Caco-2 (cell line): ENCODE measurements at places on chromosomes 2 and 18.

GRCh38 chr2:72325592-72326422 lies 178.1 kb upstream of the CYP26B1 start:
- peak; percentile 66 for DNase-seq

- peak; percentile 60 for DNase-seq
Measured at GRCh38 chr2:207768168-207768865, 1.4 kb downstream of the FZD5 start.

DNA sequence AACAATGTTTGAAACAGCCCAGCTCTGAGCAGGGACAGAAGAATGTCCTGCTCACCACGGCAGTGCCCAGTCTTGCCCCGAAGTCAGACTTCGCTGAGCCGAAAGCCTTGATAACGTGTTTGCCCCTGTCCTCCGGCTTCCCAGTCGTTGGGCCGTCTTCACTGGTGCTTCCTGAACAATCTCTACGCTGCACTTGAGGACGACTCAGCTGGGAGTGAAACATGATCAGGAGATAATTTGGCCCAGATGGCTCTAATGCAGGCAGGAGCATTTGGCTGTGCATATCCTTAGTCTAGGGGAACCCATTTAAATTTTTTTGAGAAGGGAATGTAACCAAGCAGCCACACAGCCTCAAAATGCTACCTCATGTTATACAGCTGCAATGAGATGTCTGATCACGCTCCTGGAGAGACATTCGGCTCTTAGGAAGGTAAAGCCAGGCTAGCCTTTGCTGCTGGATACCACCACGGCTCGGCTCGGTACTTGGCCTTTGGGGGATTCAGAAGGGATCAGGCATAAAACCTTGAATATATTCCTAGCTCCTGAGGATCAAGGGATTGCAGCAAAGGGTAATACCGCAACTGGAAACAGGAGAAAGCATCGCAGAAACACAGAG lies 43.6 kb downstream of the FECH start:
- no peak for DNase-seq

DNA sequence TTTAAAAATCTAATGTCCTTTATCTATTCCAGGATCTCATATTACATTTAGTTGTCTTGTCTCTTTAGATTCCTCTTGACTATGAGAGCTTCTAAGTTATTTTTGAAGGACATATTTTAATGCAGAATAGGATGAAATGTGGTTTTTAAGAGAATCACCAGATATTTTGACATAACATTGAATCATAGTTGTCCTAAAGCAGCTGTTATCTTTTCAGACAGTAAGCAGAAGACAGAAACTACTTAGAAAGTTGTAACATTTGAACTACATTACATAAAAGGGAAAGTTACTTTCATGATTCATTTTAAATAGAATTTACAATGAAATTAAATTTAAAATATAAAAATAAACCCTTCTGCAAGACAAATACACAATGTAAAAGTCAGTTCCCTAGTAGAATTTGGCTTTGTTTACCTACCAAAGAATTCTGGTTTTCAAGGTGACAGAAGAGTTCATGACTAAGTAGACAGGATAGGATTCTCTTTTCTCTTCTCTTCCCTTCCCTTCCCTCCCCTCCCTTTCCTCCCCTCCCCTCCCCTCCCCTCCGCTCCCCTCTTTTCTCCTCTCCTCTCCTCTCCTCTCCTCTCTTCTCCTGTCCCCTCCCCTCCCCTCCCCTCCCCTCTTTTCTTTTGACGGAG lies 186.0 kb downstream of the DIS3L2 start:
- DNase-seq: no peak

GRCh38 chr2:224038049-224038829 lies 847 bp downstream of the SERPINE2 start:
- peak; percentile 53 for DNase-seq

DNA sequence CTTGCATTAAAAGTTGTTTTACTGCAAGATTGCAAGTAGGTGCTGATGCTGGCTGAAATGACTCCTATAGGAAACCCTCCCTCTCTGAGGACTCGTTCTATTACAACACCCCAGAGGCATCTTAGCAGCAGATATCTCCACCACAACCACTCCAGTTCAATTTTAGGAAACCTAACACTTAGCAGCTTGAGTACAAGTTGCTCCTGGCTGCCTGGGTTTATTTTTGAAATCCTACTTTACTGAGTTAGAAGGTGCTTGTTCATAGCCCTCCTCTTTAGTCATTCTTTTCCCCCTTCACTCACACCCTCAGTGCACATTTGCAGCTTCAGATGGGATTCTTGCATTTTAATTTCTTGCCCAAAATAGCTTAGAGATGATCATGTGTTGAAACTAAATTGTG lies 111.5 kb downstream of the MTCL1 start:
- DNase-seq: no peak

- DNase-seq: no peak
Measured at GRCh38 chr18:32899819-32900218, 127.0 kb upstream of the KLHL14 start.

GRCh38 chr2:168348076-168348475 lies 100.7 kb upstream of the STK39 start:
- DNase-seq: peak; percentile 61

- DNase-seq: no peak
Measured at GRCh38 chr2:62309081-62309464, 113.2 kb downstream of the B3GNT2 start.

DNA sequence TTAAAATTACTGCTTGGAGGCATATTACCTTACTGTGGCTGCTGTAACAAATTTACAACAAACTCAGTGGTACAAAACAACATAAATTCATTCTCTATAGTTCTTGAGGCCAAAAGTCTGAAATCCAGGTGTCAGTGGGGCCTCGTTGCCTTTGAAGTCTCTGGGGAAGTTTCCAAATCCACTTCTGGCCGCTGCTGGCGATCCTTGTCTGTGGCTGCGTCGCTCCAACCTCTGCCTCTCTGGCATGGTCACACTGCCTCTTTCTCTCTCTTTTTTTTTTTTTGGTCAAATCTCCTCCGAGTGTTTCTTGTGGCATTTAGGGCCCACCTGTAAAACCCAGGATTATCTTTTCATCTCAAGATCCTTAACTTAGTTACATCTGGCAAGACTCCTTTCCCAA lies 182.8 kb downstream of the ST6GAL2 start:
- no peak for DNase-seq

- no peak for DNase-seq
Measured at GRCh38 chr2:173075056-173075780, 428 bp upstream of the MAP3K20 start.

GRCh38 chr2:215888680-215889079 lies 124.7 kb downstream of the MREG start:
- DNase-seq: no peak

- DNase-seq: no peak
Measured at GRCh38 chr2:151251012-151251411, 10.7 kb downstream of the RBM43 start.

GRCh38 chr2:155442755-155443372 lies 744.4 kb downstream of the KCNJ3 start:
- DNase-seq: no peak

- no peak for DNase-seq
Measured at GRCh38 chr18:35477497-35477896, 20.3 kb downstream of the INO80C start.

DNA sequence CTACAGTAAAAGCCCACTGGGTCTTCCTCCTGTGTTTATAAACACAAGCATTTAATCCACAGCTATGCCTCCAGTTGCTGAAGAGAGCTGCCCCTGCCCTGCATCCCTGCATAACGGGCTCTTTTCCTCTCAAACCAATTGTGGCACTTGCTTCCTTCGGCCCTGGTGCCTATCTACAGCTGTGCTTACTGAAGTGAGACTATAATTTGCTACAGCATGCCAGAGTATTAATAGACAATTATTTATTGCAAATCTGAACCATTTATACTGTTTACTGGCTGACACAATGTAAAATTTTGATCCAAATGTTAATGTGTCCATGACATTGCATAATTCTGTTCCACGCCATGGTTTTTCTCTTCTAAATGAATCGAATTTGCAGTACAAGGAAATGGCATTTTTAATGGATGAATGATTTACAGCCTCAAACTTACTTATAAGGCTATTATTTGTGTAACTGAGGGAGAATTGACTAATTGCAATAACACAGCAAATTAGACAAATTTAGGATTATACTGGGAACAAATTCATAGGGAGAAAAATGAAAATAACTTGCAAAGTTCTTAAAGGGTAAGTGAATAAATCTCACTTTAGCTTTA lies 457.0 kb upstream of the HNRNPA3 start:
- DNase-seq: no peak

- DNase-seq: no peak
Measured at GRCh38 chr18:76495435-76496193, 572 bp upstream of the ZNF516 start.
